ENCODE measurements at places on chromosomes 3 and 15.

DNA sequence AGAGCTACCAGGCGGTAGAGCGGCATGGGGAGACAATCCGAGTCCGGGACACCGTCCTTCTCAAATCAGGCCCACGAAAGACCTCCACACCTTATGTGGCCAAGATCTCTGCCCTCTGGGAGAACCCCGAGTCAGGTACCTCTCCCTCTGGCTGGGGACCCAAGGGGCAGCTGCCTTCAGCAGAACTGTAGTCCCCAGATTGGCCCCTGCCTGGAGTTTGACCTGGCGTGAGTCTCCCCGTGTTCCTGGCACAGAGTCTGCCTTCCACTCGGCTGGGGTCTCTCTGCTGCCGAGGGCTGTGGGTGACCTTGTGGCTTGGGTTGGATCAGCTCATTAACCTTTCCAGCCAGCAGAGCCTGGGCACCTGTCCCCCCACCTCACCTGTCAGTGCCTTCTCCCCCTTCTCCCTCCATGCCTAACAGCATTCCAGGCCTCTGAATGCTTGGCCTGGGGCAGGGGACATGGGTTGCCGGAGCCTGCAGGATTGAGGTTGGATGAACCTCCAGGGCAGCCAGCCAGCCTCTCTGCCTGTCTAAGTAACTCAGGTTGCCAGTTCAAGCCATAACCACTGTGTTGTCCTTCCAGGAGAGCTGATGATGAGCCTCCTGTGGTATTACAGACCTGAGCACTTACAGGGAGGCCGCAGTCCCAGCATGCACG is 6.8 kb upstream of the CHST14 start:
- DNase-seq = no peak
- H3K4me1 ChIP-seq = peaks cover 17% of the 10 kb centered on the region
- no peak overlapping the region for H3K4me3 ChIP-seq
- no peak overlapping the region for H3K27ac ChIP-seq

DNA sequence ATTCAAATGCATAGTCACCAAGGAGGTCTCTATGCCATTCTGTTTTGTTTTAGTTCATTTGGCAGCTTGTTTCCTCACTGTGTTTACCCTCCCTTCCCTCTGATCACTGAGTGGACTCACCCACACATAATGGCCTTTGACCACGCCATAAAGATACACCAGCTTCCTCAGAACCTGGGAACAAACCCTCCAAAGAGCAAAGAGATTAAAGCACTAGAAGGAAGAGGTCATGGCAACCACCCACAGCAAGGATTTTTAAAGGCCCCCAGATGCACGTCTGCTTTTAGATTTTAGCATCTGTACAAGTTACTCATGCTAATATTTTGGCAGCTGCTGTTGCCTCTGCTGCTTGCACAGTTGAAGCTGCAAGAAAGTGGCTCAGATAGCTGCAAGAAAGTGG is 47.9 kb upstream of the CADPS start:
- no peaks in the 10 kb centered on the region for H3K36me3 ChIP-seq
- no peak overlapping the region for H3K27ac ChIP-seq
- no peak overlapping the region for H3K4me3 ChIP-seq
- H3K4me1 ChIP-seq = no peaks in the 10 kb centered on the region

GRCh38 chr3:195306369-195306768 is 35.4 kb upstream of the XXYLT1 start:
- no peaks in the 10 kb centered on the region for H3K4me1 ChIP-seq
- H3K36me3 ChIP-seq = peaks cover 43% of the 10 kb centered on the region
- no peak overlapping the region for H3K4me3 ChIP-seq
- DNase-seq = no peak
- no peaks in the 10 kb centered on the region for H3K27me3 ChIP-seq

- no peaks in the 10 kb centered on the region for H3K27me3 ChIP-seq
- H3K36me3 ChIP-seq = no peaks in the 10 kb centered on the region
- H3K4me1 ChIP-seq = no peaks in the 10 kb centered on the region
- H3K27ac ChIP-seq = no peak overlapping the region
- no peak overlapping the region for H3K4me3 ChIP-seq
These were observed 264.4 kb upstream of the VEPH1 start for GRCh38 chr3:157767607-157768006.

DNA sequence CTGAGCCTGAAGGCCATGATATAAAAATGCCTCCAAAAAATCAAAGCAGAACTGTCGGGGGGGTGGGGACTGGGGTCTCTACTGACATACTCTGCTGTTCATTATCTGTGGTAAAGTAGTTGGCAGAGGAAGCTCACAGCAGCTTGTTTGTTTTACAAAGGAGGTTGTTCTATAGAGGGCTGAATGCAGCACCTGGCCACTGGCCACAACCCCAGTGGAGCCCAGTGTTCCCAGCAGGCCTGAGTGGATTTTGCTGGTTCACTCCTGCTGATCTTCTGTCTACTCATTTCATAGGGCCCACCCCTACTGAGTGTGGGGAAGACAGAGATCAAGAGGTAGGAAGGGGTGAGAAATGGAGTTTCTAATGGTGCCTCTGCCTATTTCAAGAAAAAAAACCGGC is 125.5 kb downstream of the DIPK2A start:
- peaks cover 4% of the 10 kb centered on the region for H3K27me3 ChIP-seq
- no peak overlapping the region for H3K27ac ChIP-seq
- H3K4me1 ChIP-seq = no peaks in the 10 kb centered on the region
- no peak overlapping the region for H3K4me3 ChIP-seq
- no peaks in the 10 kb centered on the region for H3K36me3 ChIP-seq
- no peak for DNase-seq

DNA sequence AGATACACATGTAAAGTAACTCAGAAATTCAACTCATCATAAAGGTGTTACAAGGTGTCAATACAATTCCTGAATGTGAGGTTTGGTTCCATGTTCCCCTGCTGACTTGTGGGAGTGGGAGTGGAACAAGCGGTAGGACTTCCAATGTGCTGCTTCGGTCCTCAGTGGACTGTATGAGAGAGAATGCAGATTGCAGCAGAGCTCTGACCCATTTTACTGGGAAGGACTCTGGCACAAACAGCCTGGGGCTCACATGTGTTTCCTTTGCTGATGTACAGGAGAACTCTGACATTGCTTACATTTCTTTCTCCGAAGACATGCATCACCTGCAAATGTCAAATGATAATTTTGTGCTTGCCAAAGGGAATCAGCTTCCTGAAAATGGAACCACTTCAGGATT is 111.5 kb downstream of the UNC13C start:
- no peaks in the 10 kb centered on the region for H3K4me1 ChIP-seq
- H3K27ac ChIP-seq = no peak overlapping the region
- no peaks in the 10 kb centered on the region for H3K27me3 ChIP-seq
- H3K36me3 ChIP-seq = no peaks in the 10 kb centered on the region

GRCh38 chr3:42503957-42504333 is 1.5 kb downstream of the VIPR1 start:
- DNase-seq = no peak
- H3K4me1 ChIP-seq = peaks cover 67% of the 10 kb centered on the region
- H3K27me3 ChIP-seq = peaks cover 7% of the 10 kb centered on the region
- H3K4me3 ChIP-seq = no peak overlapping the region

DNA sequence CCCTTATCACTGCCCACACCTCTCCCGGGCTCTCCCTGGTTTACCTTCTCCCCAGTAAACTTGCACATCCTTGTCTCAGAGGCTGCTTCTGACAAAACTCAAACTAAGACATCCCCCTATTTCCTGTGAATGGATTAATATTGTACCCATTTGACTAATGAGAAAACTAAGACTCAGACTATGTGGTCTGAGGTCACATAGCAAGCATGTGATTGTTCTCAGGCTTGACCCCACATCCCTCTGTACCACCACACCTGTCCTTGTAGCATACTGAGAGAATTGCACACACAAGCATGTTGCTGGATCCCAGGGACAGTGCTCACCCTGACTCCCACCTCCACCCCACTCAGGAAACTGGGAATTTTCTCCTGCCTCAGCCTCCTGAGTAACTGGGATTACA is 90.7 kb upstream of the HES1 start:
- no peak for DNase-seq
- no peak overlapping the region for H3K27ac ChIP-seq
- H3K27me3 ChIP-seq = peaks cover 2% of the 10 kb centered on the region
- H3K4me1 ChIP-seq = no peaks in the 10 kb centered on the region
- H3K4me3 ChIP-seq = no peak overlapping the region

- H3K27me3 ChIP-seq = no peaks in the 10 kb centered on the region
- no peak overlapping the region for H3K4me3 ChIP-seq
- H3K27ac ChIP-seq = no peak overlapping the region
- H3K4me1 ChIP-seq = no peaks in the 10 kb centered on the region
These were observed 78.1 kb downstream of the AGBL1 start for GRCh38 chr15:86157606-86158293.

GRCh38 chr15:76299786-76300185 is 11.5 kb downstream of the ETFA start:
- peaks cover 3% of the 10 kb centered on the region for H3K36me3 ChIP-seq
- no peak for DNase-seq
- no peaks in the 10 kb centered on the region for H3K27me3 ChIP-seq
- H3K4me3 ChIP-seq = no peak overlapping the region
- no peaks in the 10 kb centered on the region for H3K4me1 ChIP-seq
- H3K27ac ChIP-seq = no peak overlapping the region

- no peaks in the 10 kb centered on the region for H3K4me1 ChIP-seq
- H3K27me3 ChIP-seq = no peaks in the 10 kb centered on the region
- no peak for DNase-seq
- H3K27ac ChIP-seq = no peak overlapping the region
- peaks cover 62% of the 10 kb centered on the region for H3K36me3 ChIP-seq
- H3K4me3 ChIP-seq = no peak overlapping the region
These were observed 41.7 kb upstream of the FBXL22 start for GRCh38 chr15:63555507-63555906.

DNA sequence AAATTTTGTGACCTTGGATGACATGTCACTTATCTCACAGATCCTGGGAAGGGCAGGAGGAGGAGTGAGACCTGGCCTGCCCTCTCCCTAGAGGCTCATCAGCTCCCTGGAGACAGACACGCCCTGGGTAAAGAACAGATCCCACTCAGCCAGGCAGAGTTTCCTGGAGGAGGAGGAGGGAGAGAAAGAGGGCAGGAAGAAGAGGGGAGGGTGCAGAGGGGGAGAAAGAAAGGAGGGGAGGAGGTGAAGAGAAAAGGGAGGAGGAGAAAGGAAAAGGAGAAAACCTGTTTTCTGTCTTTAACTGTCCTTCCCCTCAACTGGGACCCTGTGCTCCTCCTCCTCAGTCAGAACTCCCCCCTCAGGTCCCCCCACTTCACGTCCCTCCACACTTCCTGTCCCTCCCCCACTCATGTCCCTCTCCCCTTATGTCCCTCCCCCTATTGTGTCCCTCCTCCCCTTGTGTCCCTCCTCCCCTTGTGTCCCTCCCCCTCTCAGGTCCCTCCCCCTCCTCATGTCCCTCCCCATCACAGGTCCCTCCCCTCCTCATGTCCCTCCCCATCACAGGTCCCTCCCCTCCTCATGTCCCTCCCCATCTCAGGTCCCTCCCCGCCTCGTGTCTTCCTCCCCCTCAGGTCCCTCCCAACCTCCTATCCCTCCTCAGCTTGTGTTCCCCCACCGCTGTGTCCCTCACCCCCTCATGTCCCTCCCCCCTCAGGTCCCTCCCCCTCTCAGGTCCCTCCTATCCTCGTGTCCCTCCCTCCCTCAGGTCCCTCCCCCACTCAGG is 52.3 kb upstream of the CGNL1 start:
- H3K27ac ChIP-seq = no peak overlapping the region
- H3K4me3 ChIP-seq = no peak overlapping the region
- no peak for DNase-seq

DNA sequence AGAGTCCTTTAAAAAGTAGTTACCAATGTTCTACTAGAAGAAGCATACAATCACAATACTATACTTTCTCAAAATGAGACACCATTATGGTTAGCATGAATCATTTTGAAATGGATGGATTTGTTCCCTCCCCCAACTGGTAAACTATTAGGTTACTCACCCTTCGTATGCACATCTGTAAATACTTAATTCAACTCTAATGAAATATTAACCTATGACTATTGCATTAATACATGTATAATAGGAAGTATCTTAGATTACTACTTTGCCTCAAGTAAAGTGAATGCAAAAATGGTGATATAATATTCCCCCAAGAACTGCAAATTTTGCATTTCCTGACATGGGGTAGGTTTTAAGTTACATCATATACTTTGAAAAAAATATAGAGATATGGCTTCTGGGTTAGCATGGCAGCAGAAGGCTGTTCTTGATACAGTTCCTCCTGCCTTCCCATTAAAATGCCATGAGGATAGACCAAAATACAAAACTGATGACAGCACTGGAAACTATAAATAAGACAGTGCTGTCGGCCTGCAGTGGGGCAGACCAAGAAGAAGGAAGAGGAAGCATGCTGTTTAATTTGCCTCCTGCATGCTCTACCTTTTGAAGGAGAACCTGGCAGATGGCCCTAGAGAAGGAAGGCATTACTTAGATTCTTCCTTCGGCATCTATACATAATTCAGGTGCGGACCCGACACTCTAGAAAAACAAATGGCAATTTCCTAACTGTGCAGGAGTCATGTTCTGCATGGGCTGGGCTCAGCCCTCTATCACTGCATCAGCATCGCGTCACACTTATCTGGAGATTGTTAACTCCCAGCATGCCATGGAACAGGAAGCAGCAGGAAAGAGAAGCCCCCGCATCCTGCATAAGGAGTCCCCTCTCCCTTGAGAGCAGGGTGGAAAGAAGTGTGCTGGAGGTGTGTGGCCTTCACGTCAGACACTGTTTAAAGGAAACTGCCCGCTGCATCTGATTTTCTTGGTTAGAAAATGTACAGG is 41.8 kb upstream of the NEO1 start:
- no peaks in the 10 kb centered on the region for H3K4me1 ChIP-seq
- no peak overlapping the region for H3K27ac ChIP-seq
- no peaks in the 10 kb centered on the region for H3K36me3 ChIP-seq
- H3K27me3 ChIP-seq = peaks cover 9% of the 10 kb centered on the region
- DNase-seq = no peak

DNA sequence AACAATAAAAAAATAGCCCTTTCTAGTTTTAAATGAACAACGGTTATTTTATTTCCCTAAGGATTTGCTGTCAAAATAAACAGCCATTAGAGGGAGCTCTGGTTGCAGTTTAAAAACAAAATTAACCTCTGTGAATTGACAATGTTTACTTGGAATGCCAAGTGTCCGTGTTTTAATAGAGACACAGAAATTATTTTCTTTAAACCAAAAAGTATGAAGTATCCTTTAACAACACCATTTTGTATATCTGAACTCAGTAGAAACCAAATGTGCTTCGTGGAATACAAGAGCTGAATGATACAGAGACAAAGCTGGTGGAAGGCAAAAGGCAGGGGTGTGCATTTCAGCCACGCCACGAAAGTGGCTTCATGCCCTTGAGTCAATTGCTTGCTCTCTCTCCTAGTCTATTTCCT is 74.4 kb downstream of the MOBP start:
- no peak for DNase-seq
- H3K27me3 ChIP-seq = no peaks in the 10 kb centered on the region
- H3K4me3 ChIP-seq = no peak overlapping the region
- H3K4me1 ChIP-seq = no peaks in the 10 kb centered on the region
